Neural crest cell (in vitro differentiated cells): ENCODE measurements at places on chromosomes 6 and 20.

DNA sequence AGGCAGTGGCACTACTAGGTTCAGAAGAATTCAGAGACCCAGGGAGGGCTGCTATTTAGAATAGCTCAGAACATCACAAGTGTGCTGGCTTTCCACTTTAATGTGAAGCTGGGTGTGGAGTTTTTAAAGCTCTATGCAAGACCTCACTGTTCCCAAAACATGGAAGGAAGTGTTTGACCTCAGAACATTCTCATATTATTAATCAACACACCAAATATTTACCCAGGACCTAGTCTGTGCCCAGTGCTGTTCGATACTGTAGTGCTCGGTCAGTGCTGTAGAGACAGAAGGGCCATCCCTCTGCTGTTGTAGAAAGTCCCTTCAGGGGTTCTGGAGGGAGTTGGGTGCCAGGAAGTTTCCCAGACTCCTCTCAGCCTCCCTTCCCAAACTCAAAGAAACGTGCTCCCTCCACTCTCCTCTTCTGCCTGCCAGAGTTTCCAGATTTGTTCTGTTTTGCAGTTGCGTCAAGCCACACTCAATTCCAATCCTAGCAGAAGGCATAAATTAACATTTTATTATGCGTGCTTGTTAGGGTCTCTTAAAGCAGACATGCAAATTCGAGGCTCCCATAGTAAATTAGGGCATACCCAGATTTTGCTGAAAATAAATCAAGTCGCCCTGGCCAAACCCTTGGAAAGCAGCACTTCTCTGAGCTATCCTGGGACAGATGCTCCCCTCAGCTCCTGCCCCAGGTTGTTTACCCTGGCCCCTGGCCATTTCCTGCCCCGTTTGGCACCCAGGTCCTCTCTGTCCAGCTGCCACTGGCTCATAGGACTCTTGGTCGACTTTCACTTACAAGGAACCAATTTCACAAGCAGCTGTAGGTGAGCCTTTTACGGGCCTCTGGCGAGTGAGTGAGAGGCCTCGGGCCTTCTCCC lies 248.6 kb downstream of the HIVEP2 start:
- no peak for DNase-seq
- H3K4me3 ChIP-seq = no peak overlapping the region
- no peaks in the 10 kb centered on the region for H3K36me3 ChIP-seq
- H3K27ac ChIP-seq = no peak overlapping the region
- H3K4me1 ChIP-seq = peaks cover 15% of the 10 kb centered on the region
- H3K27me3 ChIP-seq = peaks cover 10% of the 10 kb centered on the region

GRCh38 chr6:34606477-34607265 lies 50.5 kb upstream of the SPDEF start:
- H3K27me3 ChIP-seq = no peaks in the 10 kb centered on the region
- no peak overlapping the region for H3K4me3 ChIP-seq
- H3K4me1 ChIP-seq = peaks cover 14% of the 10 kb centered on the region
- no peaks in the 10 kb centered on the region for H3K36me3 ChIP-seq

DNA sequence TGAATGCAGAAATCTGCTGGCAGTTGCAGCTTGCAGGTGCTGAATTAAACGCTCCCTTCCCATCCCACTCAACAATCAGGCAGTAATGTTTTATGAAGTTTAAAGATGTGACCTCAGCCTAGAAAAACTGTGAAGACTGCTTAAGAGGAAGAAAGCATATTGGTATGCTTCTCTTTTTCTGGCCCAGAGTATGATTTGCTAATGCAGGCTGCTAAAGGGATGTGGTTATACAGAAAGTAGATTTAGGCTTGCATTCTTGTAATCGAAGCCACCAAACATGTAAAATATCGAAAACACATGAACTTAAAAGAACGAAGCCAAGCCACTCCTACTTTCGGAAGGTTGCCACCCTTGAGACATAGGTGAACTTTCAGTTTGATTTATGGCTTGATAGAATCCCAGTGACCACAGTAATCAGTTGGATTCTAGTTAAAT lies 40.7 kb downstream of the MAP3K5 start:
- DNase-seq = no peak
- H3K4me1 ChIP-seq = peaks cover 9% of the 10 kb centered on the region
- no peaks in the 10 kb centered on the region for H3K36me3 ChIP-seq
- no peak overlapping the region for H3K4me3 ChIP-seq
- H3K27me3 ChIP-seq = peaks cover 5% of the 10 kb centered on the region
- no peak overlapping the region for H3K27ac ChIP-seq

DNA sequence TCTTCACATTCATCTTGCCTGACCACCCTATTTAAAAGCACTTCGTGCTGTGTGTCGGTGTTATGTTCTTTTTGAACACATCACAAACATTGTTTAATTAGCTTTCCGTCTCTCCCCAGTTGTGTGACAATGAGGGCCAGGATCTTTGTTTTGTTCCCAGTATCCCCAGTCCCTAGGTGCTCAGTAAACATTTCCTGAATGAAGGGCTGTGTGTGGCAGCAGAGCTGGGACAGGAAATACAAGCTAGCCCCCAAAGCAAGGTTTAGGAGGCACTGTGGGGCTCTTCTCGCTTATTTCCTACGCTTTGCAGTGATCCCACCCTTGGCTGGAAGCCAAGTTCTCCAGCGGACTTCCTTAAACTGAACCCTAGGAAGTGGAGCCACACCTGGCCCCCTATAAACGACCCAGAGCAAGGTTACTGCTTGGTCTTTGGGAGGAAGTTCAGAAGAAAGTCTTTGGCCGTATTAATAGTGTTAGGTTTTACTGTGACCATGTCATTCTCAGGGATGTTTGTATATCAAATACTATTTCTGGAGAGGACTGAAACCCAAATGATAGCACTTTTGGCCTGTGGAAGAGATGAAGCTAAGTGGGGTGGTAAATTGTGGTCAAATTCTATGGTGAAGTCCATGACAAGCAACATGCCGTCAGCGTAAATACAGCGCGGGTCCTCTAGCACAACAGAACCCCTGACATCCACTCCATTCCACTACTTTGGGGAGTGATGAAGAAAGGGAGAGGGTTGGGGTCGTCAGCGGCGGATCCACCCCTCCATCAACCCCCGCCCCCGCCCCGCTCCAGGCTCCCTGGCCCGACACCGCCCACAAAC lies 570 bp upstream of the FANCE start:
- no peak for DNase-seq
- no peak overlapping the region for H3K27ac ChIP-seq
- H3K4me1 ChIP-seq = peaks cover 38% of the 10 kb centered on the region
- H3K27me3 ChIP-seq = no peaks in the 10 kb centered on the region
- H3K36me3 ChIP-seq = peaks cover 9% of the 10 kb centered on the region
